ENCODE measurements at places on chromosomes 5 and 9.

DNA sequence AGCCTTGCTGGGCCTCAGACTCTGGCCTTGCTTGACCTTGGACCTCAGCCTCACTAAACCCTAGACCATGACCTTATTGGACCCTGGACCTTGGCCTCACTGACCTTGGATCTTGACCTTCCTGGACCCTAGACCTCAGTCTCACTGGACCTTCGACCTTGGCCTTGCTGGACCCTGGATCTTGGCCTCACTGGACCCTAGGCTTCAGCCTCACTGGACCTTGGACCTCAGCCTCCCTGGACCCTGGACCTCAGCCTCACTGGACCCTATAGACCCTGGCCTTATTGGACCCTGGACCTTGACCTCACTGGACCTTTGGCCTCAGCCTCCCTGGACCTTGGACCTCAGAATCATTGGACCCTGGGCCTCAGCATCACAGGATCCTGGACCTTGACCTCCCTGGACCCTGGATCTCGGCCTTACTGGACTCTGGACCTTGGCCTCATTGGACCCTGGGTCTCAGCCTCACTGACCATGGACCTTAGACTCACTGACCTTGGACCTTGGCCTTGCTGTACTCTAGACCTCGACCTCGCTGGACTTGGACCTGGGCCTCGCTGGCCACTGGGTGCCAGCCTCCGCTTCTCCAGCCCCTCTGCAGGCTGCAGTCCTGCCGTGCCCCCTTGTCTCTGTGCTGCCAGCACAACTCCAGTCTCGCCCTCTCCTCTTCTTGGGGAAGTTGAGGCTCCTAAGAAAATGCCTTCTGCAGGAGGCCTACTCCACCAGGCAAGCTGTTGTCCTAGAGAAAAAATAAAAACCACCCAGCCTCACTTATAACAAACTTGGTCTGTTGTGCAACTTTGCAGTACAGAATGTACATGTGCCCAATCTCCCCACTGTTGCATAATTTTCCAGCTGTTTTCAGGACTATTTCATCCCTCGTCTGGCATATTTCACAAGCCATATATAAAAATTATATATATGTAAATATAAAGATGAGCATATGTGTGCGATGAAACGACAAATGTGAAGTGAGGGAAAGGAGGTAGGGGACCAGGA is 11.0 kb upstream of the ADAMTS2 start:
- no peak for DNase-seq

DNA sequence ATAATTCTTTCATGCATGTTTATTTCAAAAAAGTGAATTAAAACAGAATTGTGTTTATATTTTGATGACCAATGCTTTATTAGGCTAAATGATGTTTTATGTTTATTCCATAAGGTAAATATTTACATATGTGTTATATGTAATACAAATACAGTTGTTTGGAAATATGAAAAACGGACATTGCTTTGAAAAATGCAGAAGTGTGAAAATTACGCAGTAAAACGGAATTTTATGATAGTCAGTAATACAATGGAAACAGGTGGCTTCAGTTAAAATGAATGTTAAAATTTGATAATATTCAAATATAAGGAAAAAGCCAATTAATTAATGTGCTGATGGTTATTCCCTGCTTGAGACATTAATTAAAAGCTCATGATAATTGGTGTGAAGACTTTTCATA is 1633.8 kb downstream of the MAT2B start:
- no peak for DNase-seq

GRCh38 chr9:100211476-100211875 is 112.4 kb downstream of the INVS start:
- no peak for DNase-seq

DNA sequence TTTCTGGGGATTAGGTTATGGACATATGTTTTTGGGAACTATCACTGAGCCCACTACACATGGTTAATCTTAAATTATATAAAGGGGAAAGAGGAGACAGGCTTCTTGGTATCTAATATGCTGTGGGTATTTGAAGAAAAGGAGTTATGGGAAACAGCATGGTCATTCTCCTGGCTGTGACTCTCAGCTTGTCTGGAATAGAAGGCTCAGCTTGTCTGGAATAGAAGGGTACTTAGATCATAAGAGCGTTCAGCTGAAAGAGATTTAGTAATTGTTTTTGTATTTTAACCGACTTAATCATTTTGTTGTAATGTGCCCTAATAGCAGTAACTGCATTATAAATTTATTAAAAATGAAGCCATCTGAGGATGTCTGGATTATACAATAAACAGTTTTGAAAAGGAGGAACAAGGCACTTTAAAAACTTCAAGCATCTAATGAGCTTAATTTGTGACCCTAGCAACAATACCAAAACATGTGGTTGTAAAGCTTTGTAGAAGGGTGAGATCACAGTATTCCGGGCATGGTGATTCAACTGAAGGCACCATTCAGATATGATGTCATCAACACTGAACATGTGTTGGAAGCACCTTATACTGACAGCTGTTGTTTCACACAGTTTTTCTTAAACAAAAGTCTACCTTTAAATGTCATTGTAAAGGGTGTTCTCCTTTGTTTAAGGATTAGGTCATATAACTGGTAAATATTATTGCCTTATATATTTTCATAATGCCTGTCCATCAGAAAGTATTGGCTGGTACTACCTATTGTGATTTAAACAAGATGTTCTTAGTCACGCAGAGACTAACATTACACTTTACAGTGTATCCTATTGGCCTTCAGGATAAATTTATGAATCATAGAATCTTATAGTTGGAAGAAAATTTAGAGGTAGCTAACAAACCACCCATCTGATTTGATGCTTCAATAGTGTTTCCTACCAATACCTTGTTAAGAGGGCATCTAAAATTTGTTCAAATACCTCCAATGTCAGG is 2174.1 kb upstream of the WWC1 start:
- DNase-seq = no peak

DNA sequence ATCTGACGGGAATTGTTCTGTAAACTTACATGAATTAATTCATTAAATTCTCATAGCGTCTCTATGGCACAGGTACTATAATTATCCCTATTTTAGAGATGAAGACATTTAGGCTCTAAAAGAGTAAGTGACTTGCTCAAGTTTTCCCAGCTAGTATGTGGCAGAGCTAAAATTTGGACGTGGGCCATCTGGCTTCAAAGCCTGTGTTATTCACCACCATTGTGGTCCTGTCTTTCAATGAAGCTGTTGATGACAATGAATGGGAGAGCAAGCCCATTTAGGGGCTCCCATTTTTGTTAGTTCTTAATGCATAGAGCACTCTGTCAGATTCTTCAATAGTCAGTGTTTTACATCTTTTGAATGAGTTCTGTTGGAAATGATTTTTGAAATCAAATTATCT is 236.0 kb upstream of the CD180 start:
- DNase-seq = no peak

- no peak for DNase-seq
Observed at GRCh38 chr5:140835622-140836510, 1.8 kb downstream of the PCDHA7 start.

DNA sequence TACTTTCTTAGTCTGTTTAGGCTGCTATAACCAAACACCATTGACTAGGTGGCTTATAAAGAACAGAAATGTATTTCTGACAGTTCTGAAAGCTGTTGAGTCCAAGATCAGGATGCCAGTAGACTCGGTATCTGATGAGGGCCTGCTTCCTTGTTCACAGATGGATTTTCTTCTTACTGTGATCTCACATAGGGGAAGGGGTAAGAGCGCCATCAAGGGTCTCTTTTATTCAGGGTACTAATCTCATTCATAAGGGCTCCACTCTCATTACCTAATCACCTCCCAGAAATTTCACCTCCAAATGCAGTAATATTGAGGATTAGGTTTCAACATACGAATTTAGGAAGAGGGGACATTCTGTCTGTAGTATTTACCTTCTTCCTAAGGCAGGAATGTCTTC is 384.0 kb upstream of the DMAC1 start:
- DNase-seq = no peak

GRCh38 chr5:1003296-1003937 is 5.2 kb upstream of the NKD2 start:
- no peak for DNase-seq

- no peak for DNase-seq
Observed at GRCh38 chr9:19176856-19177255, 49.6 kb upstream of the PLIN2 start.

GRCh38 chr9:122036988-122037387 is 56.1 kb downstream of the TTLL11 start:
- DNase-seq = no peak

DNA sequence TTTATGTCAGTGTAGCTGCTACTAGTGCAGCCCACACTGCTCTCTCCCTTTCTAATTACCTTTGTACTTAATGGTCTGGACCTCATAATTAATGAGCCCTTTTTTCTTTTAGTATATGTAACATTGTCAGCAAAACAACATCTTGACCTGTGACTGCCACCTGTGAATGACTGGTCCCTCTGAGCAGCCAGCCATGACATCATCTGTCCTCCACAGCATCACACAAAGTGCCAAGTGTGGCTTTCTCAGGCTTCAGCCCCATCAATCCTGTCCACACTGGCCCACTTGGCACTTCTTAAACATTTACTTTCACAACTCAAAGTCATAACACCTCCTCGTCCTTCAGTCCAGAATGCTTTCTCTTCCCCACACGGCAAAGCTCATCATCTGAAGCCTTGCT is 104.7 kb downstream of the GPR21 start:
- no peak for DNase-seq

DNA sequence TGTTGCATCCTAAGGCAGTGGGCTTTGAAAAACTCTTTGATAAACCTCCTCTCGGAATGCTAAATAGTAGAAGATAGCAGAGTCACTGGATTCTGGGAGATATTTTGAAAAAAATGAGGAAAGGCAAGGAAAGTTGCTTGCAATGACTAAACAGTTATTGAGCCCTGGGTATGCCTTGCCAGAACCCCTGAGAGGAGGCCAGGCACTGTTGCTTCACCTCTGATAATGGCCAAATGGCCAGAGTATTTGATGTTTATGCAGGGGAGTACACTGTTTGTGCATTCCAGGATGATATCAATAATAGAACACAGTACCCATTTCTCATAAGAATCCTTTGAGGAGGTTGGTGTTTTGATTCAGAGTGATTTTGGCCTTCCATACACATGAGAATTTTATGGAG is 935.1 kb upstream of the WWC1 start:
- DNase-seq = no peak

DNA sequence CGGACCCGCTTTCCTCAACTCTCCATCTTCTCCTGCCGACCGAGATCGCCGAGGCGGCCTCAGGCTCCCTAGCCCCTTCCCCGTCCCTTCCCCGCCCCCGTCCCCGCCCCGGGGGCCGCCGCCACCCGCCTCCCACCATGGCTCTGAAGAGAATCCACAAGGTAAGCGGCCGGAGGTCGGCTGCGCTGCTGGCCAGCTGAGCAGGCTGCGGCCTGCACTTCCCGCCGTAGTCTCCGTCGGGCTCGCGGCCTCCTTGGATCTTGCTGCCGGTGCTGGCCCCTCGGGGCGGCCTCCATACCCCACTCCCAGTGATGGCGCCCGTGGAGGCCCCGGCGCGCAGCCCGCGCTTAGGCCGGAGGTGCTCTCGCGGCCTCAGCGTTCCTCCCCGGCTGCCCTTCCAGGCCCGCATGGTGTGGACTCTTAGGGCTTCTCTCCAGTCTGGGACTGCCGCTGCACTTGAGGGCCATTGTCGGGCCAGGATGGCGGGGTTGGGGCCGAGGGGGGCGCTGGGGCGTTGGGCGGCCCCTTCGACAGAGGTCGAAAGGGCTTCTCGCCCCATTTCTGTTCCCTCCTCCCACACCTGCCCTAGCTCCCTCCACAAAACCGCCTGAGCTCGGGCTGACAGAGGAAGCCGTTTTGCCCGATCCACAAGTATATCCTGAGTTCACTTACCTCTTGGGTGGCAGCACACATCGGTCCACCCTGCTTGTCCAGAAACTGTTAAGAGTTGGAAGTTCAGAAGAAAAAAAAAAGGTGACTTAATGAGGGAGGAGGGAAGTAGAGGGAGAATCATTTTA is 714 bp downstream of the UBE2D2 start:
- DNase-seq = no peak
